ENCODE measurements at places on chromosomes 7 and 10.

- peak; percentile 83 for DNase-seq
Measured at GRCh38 chr7:150898475-150899011, 46.2 kb downstream of the AOC1 start.

DNA sequence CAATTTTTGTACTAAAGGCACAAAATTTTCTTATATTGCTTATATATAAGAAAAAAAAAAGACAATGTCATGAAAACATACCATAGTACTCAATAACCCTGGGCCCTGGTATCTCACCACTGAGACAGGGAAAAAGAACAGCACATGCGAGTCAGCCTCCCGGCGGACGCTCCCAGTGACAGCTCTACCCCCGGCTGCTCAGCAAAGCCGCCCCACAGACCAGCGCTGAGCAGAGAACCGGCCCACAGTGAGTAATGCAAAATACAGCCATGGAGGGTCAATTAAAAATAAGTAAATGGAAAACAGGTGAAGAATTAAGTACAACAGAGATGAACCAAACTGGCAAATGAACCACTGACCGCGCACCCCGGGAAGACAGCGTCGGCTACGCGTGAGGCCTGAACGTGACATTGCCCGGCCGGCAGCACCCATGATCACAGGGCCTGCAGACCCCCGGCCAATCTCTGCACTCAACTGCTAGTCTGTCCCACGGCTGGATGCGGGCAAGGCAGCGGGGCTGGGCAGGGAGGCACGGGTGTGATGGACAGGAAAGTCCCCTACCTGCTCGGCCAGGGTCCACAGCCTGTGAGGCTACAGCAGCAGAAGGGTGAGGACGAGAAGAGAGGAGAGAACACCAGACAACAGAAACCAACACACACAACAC lies 175.9 kb downstream of the ZMYND11 start:
- no peak for DNase-seq

- DNase-seq, result no peak
Measured at GRCh38 chr10:60797200-60797599, 18.9 kb downstream of the CDK1 start.

- no peak for DNase-seq
Measured at GRCh38 chr7:4434306-4434705, 247.8 kb upstream of the FOXK1 start.

DNA sequence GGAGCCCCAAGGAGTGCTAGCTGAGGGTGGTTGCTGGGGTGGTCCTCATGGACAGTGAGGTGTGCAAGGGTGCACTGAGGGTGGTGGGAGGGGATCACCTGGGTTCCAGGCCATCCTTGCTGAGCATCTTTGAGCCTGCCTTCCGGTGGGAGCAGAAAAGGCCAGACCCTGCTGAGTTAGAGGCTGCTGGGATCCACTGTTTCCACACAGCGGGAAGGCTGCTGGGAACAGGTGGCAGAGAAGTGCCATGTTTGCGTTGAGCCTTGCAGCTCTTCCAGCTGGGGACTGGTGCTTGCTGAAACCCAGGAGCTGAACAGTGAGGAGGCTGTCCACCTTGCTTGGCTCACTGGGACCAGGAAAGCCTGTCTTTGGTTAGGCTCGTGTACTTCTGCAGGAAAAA lies 34.9 kb downstream of the PRF1 start:
- DNase-seq, result peak; percentile 16

- peak; percentile 24 for DNase-seq
Measured at GRCh38 chr10:119189811-119190282, 11.2 kb upstream of the PRDX3 start.

- no peak for DNase-seq
Measured at GRCh38 chr7:81268551-81268950, 349.7 kb upstream of the SEMA3C start.

GRCh38 chr7:7272294-7272693 lies 90.0 kb downstream of the C1GALT1 start:
- no peak for DNase-seq

DNA sequence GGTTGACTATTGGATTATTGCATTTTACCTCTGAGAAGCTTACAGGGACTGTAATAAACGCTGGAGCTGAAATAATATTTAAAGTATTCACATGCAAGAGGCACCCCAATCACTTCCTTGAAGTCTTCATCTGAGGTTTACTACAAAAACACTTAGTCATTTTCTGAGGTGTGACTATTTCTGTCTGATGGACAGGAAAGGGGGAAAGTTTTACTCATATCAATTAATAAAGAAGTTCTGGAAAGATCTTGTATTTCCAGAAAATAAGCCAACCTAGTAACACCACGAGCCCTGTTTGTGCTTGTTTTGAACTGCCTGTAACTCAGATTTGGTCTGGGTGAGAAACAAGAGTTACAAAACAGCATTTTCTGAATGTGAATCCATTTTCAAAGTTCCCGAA lies 63.9 kb upstream of the PRKCQ start:
- DNase-seq, result no peak

DNA sequence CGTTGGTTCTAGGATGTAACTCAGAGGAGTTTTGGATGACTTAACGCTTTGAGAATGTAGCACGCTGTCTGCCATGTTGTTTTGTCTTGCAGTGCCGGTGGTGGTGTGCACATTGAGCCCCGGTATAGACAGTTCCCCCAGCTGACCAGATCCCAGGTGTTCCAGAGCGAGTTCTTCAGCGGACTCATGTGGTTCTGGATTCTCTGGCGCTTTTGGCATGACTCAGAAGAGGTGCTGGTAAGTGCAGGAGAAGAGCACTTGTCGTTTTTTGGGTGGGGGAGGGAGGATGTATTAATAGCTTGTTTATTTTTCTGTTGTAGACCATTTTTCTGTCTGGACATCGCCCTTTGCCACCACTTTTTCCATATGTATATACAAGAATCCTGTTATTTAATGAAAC lies 6.3 kb downstream of the NDUFB2 start:
- no peak for DNase-seq

DNA sequence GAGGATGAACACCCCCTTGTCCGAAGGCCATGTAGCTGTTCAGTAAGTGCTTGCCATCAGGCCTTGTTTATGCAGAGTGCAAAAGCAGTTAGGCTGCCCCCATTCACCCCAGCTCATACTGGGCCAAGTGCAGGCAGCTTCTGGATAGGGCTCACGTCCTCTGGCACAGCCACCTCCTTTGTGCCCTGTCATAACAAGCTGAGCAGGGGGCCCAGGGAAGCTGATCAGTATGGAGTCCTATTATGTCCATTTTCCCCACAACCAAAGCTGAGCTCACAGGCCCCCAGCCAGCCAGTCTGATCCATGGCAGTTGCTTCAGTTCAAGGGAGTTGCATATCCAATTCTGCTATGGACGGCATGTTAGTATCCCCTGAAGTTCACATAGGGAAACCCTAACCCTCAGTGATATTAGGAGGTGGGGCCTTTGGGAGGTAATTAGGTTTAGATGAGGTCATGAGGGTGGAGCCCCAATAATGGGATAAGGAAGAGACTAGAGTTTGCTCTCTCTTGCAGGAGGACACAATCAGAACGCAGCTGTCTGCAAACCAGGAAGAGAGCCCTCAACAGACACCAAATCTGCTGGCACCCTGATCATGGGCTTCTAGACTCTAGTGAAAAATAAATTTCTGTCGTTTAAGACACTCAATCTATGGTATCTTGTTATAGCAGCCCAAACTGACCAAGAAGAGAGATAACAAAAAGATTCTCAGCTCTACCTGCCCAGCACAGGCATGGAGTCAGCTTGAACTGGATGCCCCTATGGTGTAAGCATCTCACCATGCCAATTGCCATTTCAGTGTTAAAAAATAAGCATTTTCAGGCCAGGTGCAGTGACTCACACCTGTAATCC lies 155.9 kb downstream of the FGFR2 start:
- no peak for DNase-seq

DNA sequence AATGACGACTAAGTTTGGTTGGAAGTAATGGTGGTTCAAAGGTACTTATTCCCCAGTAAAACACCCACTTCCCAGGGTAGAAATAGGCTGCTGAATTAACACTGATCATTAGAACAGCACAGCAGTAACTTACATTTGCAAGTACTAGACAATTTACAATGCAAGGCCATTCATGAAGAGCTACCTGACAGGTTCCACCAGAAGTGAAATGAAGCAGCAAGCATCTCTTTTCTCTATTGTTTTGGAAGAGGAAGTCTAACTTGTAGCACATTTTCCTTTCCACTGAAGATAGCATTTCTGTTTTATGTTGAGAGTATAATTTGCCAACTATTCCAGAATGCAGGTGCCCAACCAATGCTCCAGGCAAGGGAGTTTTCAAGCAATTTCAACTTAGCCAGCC lies 145.9 kb downstream of the CREB5 start:
- no peak for DNase-seq

- DNase-seq, result peak; percentile 60
Measured at GRCh38 chr10:29811751-29812427, 177.1 kb upstream of the SVIL start.

GRCh38 chr7:44709011-44709915 lies 39.4 kb upstream of the ZMIZ2 start:
- DNase-seq, result no peak

GRCh38 chr7:44574287-44574872 lies 672 bp upstream of the DDX56 start:
- no peak for DNase-seq

- no peak for DNase-seq
Measured at GRCh38 chr10:91347529-91347928, 62.6 kb upstream of the HECTD2 start.

GRCh38 chr7:134724606-134725005 lies 54.8 kb upstream of the CALD1 start:
- no peak for DNase-seq

DNA sequence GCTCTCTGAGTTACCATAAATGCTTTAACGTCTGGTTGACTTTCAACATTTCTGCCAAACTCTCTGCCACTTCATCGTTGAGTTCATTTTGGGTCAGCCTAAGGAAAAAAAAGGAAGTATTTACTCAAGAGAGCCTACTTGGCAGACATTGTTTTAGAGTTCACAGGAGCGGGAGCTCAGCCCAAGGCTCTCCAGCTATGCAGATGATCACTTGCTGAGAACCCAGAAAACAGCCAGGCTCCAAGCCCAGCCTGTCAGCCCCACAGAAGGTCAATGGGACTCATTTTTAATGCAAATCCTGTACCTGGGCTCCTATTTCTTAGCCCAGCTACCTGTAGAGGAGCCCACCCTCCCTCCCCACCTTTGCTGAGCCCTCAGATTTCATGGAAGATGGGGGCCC lies 45.5 kb downstream of the NOD1 start:
- DNase-seq, result peak; percentile 76
